ENCODE measurements at places on chromosomes 6 and 20.

DNA sequence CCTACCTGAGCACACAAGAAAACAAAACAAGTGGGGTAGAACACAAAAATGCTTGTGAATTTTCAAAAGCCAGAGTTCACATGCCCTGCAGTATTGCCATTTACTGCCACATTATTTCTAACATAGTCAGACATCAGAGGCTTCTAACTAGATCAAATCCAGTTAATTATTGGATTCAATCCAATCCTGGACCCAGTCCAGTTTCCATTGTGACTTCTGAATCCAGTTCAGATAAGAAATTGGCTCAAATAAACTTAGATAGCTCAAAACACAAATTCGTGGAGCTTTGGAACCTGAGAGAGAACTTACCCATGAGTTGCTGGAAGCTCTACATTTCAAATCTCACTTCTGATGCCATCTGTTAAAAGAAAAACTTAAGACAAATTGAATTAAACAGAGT lies 85.2 kb upstream of the ANKEF1 start:
- DNase-seq, result no peak

DNA sequence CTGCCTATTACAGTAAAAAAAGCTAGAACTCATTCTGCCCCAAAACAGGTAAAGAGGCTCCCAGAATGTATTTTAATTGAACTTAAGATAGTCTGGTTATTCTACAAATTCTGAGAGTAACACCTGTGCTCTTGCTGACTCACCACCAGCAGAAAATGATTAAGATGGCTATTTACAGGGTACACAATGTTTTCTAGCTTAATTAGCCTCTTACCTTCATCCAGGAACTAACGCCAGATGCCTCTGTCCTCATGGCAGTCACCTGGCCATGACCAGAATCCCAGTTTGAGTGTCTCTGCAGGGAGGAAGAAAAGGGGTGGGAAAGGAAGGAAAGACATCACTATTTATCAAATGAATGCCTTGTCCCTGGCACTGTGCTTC lies 31.3 kb upstream of the PPP1R3G start:
- no peak for DNase-seq

- DNase-seq, result no peak
Observed at GRCh38 chr20:24653306-24653705, 183.9 kb downstream of the SYNDIG1 start.

DNA sequence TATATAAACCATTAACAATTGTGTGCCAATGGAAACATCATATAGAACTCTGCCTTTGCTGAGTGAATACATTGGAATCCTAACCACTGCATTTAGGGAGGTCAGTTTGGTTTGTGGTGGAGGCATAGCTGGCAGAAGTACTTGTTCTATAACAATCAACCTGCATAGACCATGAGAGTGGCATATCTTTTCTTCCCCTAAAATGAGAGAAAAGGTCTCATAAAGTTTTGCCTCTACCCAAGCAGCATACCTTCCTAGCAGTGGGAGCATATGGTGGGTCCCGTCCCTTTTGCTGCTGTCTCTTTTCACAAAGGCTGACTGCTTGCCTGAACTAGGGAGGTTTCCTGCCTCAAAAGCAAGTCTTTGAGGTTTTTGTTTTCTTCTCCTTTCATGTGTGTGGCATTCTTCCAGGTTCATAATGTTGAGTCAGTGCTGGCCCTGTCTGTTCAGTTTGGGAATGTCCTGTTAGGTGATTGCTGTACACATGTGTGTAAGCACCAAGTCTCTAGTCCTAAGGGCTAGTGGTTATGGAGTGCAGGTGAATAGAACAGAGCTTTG lies 61.2 kb upstream of the SUPT3H start:
- DNase-seq, result no peak

DNA sequence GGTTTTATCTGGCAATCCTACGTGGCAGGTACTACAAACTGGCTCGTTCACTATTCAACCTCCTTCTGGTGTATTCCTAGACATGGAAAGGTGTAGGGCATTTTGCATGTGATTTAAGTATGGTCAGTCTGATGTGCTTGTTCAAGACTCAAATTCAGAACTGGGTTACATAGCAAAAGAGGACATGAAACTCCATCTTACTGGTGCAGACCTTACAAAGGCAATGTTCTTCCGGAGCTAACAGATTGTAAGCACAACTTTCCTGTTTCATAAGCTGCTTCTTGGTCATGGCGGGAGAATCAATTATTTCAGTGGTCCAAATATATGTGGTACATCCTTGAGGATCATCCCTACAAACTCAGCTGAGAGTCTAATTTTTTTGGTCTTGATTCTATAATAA lies 703.4 kb downstream of the EPM2A start:
- DNase-seq, result no peak

- no peak for DNase-seq
Observed at GRCh38 chr6:6905961-6906518, 201.7 kb upstream of the RREB1 start.

GRCh38 chr20:17571153-17571527 lies 1.3 kb downstream of the DSTN start:
- DNase-seq, result peak; percentile 18

- no peak for DNase-seq
Observed at GRCh38 chr20:36528875-36529417, 12.4 kb upstream of the MYL9 start.

DNA sequence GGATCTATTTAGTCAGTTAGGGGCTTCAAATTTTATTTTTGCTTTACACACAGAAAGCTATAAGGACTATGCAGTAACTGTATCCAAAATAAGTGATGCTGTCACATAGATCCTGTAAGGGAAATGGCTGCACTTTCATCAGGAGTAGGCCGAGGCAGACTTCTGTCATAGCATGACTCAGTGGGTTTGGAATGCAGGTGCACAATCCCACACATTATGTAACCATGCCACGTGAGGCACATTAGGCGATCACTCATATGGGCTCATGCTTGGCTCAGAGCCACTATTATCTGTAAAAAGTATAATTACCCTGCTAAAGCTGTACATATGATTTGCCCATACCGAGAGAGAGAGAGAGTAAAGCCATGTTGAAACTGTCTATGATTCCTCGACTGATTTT lies 1189.4 kb upstream of the EYS start:
- DNase-seq, result no peak

- DNase-seq, result no peak
Observed at GRCh38 chr6:139536751-139537617, 162.5 kb upstream of the CITED2 start.

DNA sequence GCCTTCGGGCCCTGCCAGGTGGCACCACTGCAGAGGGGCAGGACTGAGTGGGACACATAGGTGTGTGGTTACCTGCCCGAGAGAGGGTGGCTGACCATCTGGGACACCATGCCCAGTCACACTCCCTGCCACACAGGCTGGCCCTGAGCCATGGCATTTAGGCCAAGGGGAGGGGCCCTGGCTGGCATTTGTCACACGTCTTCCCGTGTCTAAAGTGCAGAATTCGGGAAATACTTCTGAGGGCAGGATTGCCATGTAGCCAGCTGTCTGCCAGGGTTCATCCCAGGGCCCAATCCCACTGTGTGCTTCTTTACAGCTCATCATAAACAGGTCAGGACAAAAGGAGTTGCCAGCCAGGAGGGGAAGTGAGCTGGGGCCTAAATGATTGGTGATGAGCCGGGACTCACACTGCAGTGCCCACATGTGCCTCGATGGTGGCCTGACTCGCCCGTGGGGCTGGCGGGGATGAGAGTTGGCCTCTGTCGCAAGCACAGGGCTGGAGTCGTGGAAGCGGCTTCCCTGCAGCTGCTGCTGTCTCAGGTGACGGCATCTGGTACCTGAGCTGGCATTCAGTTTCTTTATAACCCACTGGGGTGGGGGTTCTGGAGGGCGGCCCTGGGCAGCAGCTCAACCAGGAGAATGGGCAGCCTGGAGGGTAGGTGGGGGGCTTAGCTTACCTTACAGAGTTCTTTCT lies 5.9 kb upstream of the UNC93A start:
- DNase-seq, result no peak

- no peak for DNase-seq
Observed at GRCh38 chr20:40249805-40250204, 439.2 kb downstream of the MAFB start.

DNA sequence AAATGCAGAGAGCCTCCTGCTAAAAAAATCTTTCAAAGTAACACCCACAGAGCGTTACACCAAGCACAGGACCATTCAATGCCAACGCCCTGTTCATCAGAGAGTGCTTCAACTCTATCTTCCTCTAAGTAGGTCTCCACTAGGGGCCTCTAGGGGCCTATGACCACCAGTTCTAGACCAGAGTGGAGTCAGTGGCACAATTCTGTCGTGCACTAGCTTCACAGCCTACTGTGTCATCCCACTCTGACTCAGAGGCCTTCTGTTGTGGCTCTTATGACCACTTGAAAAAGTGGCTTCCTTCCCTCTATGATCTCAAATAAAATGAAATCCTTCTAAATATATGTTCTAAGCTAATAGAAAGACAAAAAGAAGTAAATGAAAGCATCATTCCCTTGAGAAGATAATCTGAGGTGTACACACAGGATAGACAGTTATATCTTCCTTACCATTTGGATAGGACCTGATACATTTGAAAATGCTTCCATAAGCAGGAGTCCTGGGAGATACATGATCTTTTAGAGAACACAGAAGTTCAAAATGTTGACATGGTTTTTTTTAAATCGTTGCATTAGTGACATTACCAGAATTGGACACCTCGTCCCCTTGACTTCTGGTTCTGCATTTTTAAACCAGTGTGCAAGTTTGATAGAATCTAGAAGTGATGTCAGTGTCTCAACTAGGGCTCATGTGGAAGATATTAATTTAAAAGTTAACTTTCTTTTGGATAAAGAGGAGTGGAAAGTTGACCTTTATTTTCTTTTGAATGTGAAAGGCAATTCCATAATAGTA lies 151.9 kb downstream of the SH3BGRL2 start:
- DNase-seq, result no peak

DNA sequence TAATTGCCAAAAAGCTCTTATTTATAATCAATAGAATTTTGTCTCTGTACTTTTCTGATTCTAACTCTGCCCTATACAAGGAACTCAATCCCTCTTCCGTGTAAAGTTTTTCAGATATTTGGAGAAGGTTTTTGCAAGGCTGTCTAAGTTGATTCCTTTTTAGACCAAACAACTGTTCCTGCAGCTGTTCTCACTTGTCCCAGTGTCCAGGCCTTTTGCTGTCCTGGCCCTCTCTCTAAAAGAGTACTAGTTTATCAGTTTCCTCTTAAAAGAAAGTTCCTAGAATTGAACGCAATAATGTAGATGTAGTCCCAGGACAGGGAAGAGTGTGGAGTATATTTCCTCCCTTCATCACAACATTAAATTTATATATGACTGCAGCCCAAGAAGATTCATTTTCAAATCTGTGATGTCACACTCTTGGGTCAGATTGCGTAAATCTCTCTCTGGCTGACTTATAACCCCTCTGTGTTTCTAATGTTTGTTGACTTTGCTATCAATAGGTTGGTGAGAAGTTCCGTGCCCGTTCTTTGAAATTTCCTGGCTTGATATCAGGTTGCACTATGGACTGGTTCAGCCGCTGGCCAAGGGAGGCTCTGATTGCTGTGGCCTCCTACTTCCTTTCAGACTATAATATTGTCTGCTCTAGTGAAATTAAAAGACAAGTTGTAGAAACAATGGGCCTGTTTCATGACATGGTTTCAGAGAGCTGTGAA lies 139.4 kb upstream of the GLP1R start:
- DNase-seq, result no peak

GRCh38 chr6:56046576-56046975 lies 171.2 kb upstream of the BMP5 start:
- no peak for DNase-seq

DNA sequence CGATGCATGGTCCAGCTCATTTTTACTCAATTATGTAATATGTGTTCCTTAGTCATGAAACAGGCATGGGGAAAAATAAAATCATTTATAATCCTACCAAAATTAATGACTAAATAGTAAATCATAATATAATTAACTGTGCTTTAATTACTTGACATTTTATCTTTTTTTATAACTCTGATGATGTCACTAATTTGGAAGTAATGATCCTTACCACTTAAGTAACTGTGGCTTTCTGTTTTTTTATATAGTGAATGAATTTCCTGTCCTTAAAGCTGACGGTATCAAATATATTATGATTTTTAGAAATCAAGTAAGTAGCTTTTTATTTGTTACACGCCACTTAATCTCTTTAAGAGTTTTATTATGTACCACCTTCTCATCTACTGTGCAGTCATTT lies 32.2 kb downstream of the CSE1L start:
- no peak for DNase-seq

GRCh38 chr6:149118737-149119653 lies 198.5 kb upstream of the TAB2 start:
- no peak for DNase-seq

DNA sequence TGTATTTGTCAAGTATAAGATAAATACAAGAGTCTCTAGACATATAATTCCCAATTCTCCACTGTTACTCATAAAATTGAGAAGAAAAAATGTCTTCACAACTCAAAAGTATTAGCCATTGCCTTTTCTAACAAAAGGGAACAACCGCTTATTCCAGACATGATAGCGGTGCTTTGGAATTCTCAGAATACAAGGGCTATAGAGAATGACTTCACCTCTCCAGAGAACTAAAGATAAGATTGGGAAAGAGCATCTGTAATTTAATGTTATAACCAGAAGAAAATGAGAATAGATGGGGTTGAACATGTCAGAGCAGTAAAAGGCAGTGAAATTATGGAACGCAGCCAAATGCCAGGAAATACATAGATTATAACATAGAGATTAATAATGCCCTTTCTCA lies 730.8 kb downstream of the C6orf118 start:
- no peak for DNase-seq

DNA sequence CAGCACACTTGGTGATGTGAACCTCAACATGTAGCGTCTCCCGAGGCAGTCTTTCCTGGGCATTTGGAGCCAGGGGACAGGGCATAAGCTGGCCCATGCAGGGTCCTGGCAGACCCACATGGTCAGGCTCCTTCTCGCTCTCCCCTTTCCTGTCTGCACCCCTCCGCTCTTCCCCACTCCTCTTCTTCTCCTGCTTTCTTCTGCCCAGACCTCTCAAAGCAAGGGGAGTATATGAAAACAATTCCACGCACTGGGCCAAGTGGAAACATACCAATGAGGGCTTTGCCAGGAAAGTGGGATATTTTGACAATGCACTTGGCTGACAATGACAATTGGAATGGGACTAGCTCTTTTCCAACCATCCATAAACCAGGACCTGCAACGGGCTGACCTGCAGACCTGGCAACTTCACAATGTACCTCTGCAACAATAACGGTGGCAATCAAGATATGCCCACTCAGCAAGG lies 58.9 kb upstream of the TRAF3IP2 start:
- DNase-seq, result no peak

DNA sequence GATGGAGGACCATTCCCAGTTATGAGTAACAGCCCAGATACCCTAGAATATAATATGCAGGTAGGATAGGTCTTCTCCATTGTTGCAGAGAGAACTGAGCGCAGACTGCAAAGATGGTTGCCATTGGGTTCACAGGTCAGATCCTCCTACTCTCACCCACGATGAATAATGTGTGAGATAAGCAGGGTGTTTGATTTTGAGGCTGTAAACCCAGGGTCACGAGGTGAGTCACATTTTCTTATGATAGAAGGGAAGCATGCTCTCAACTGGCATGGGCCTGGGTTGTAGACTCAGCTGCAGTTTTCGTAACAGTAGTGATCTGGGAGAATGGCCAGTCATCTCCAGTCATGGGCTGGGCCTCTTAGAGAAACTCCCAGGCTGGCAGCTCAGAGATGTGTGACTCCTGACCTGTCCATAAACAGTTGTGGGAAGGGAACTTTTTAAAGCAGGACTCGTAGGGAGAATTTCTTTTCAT lies 74.2 kb downstream of the CD164 start:
- DNase-seq, result no peak
